Activated CD4-positive, alpha-beta T cell treated with anti-CD3 and anti-CD28 coated beads, Interleukin-2, amount 10 ng/mL, durations not matched to agents 7 days and 5 days (primary cell): ENCODE measurements at places on chromosomes 3 and 15. TPM values are rescaled to one million over a fixed set of nuclear protein-coding genes. Genes with fewer than 3 reads are reported as not detected.

The NSUN3 gene
- 16.6 TPM for total RNA-seq

DNA sequence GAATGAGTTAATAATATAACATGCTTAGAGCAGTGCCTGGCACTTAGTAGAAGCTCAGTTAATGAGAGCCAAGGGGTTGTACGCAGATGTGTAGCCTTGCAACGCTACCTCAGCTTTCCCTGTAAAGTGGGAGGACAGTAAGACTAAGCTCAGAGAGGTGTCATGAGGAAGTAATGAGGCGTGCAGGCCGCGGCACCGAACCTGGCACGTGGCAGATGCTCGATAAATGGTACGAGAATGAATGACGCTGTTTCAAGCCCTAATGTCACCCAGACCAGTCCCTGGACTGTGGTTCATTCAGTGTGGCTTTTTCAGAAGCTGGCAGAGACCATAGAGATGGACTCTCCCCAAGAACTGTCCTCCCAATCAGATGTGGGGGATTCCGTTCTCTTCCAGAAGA, 21.2 kb downstream of the GRIP2 start:
- H3K27ac ChIP-seq: no peak overlapping the region
- no peak for DNase-seq
- H3K4me1 ChIP-seq: no peaks in the 10 kb centered on the region
- no peaks in the 10 kb centered on the region for H3K36me3 ChIP-seq

The DAG1 gene
- 15.4 TPM for total RNA-seq

The ALDH1L1 gene
- not detected for total RNA-seq

GRCh38 chr3:80079886-80080285, 312.1 kb upstream of the ROBO1 start:
- no peaks in the 10 kb centered on the region for H3K4me1 ChIP-seq
- H3K27me3 ChIP-seq: no peaks in the 10 kb centered on the region
- no peak for DNase-seq
- H3K4me3 ChIP-seq: no peak overlapping the region
- no peak overlapping the region for H3K27ac ChIP-seq

DNA sequence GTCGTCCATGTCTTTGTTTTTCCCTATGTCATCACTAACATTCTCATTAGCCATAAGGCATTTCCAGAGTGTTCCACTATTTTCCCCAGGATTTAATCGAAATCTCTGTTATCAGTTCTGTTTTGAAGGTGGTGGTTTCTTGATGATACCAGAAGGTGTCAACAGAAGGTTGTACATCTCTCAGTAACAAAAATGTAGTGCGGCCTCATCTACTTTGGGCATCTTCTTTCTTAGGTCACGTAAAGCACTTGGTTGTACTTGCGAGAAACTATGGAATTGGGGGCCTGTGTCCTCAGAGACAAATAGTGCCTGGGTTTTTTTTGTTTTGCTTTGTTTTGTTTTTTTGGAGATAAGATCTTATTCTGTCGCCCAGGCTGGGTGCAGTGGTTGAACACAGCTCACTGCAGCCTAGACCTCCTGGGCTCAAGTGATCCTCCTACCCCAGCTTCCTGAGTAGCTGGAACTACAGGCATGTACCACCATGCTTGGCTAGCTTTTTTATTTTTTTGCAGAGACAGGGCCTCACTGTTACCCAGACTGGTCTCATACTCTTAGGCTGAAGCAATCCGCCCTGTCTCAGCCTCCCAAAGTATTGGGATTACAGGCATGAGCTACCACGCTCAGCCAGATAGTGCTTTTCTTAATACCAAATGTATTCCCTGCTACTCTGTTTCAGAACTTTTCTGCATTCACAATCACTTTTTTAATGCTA, 61.2 kb upstream of the FURIN start:
- H3K4me3 ChIP-seq: peak overlapping the region; percentile 28
- H3K36me3 ChIP-seq: peaks cover 71% of the 10 kb centered on the region
- no peaks in the 10 kb centered on the region for H3K27me3 ChIP-seq
- H3K27ac ChIP-seq: peak overlapping the region; percentile 79
- DNase-seq: no peak
- H3K4me1 ChIP-seq: peaks cover 48% of the 10 kb centered on the region
